ENCODE measurements at places on chromosomes 16 and 17. TPM values are rescaled to one million over a fixed set of nuclear protein-coding genes. Genes with fewer than 3 reads are reported as not detected.

HSD17B1 gene
- total RNA-seq = 2.0 TPM

CA10 gene
- total RNA-seq = 49.7 TPM

CRYBA1 gene
- total RNA-seq = not detected

GRIN2A gene
- 104 TPM for total RNA-seq

- no peak for DNase-seq
Measured at GRCh38 chr17:75635610-75636202, 2.5 kb downstream of the SMIM5 start.

GRCh38 chr17:17729620-17730249, 48.5 kb downstream of the RAI1 start:
- no peak for DNase-seq

DNA sequence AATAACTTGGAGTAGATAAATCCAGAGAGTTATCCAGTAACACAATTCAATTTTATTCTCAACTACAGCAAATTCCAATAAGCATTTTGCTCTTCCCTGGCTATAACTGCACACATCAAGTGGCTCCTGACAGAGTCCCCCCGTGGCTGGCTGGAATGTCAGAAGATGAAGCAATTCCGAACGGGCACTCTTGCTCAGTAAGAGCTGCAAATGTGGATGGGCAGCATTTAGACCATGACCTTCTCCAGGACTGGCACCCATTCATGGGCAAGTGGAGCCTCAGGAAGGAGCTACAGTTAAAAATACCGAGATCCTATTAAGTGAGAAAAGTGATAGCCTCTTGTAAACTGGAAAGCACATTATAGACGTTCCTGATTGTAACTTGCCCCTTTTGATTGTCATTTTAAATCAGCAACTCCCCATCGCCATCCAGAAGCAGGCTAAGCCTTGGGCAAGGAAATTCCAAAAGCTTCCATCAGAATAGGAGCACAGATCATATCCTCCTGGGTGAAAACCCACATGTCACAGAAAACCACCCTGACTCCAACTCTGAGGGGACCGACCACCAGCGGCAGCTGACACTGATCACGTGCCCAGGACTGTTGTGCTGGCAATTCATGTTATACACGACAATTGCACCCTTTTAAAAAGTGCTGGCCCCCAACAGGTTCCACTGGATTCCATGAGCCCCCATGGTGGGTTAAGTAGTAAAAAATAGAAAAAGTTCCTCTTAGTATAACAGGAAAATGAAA, 7.1 kb downstream of the UBE2O start:
- no peak for DNase-seq

- DNase-seq = no peak
Measured at GRCh38 chr17:34589120-34589965, 10.0 kb downstream of the TMEM132E start.

- DNase-seq = no peak
Measured at GRCh38 chr17:17724307-17725010, 43.2 kb downstream of the RAI1 start.

- no peak for DNase-seq
Measured at GRCh38 chr17:56624309-56624708, 30.8 kb downstream of the NOG start.

Data from dorsolateral prefrontal cortex (tissue), 122 donors.